ENCODE measurements at places on chromosomes 4 and X. TPM values are rescaled to one million over a fixed set of nuclear protein-coding genes. Genes with fewer than 3 reads are reported as not detected.

ZBTB49 gene
- polyA plus RNA-seq = 6.4 TPM

GRCh38 chr4:78588894-78589545 lies 37.5 kb downstream of the ANXA3 start:
- peak; percentile 73 for DNase-seq
- no peak overlapping the region for H3K4me3 ChIP-seq
- no peak overlapping the region for H3K27ac ChIP-seq

ZBTB33 gene
- polyA plus RNA-seq = 5.7 TPM

VEGFC gene
- polyA plus RNA-seq = 4.2 TPM

GRCh38 chrX:131827935-131828334 lies 195.2 kb upstream of the STK26 start:
- no peak overlapping the region for H3K27ac ChIP-seq
- peaks cover 7% of the 10 kb centered on the region for H3K36me3 ChIP-seq

DNA sequence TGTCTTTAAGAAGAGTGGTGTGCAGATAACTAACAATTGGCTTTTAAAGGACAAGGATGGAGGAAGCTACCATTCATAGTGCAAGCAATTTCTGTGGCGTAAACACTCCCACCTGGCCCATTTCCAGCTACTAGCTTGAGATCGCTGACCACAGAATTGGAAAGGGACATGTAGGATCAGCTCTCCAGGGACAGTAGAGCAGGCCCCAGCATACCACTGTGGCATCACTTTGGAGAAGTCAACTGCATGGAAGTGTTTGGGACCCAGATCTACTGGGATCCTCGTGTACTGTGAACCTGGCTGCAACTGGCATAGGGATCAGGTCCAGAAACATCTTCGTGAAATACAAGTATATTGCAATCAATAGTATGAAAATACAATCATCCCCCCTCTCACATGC lies 515.0 kb downstream of the INPP4B start:
- no peaks in the 10 kb centered on the region for H3K36me3 ChIP-seq
- no peak for DNase-seq
- H3K27ac ChIP-seq = no peak overlapping the region
- H3K4me1 ChIP-seq = peaks cover 6% of the 10 kb centered on the region
- H3K27me3 ChIP-seq = no peaks in the 10 kb centered on the region

- no peak overlapping the region for H3K4me3 ChIP-seq
- H3K36me3 ChIP-seq = no peaks in the 10 kb centered on the region
- no peaks in the 10 kb centered on the region for H3K4me1 ChIP-seq
- H3K27ac ChIP-seq = no peak overlapping the region
- peak; percentile 27 for DNase-seq
These were observed 220.5 kb upstream of the RPS6KA3 start for GRCh38 chrX:20487227-20487626.

GRCh38 chr4:174418640-174419212 lies 103.6 kb downstream of the HPGD start:
- no peak overlapping the region for H3K4me3 ChIP-seq
- no peaks in the 10 kb centered on the region for H3K4me1 ChIP-seq
- DNase-seq = no peak
- no peaks in the 10 kb centered on the region for H3K27me3 ChIP-seq

CRMP1 gene
- 9.4 TPM for polyA plus RNA-seq

DNA sequence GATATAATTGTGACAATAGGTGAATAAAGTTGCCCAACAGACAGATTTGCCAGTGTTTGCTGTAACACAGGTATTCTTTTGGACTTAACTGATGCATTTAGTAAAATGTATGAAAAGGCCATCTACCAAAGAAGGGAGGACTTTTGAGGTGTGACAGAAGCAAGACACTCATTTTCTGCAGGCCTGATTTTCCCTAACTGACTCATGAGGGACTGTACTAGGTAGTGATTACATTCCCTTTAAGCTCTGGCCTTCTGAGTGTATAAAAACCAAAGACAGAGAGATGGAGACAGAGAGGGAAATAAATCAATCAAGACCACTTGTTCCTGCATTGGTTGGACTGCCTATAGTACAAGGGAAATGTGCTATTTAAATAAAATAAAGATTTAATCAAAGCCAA lies 150.8 kb upstream of the GALNT7 start:
- H3K36me3 ChIP-seq = no peaks in the 10 kb centered on the region
- DNase-seq = no peak
- no peaks in the 10 kb centered on the region for H3K27me3 ChIP-seq
- H3K4me1 ChIP-seq = no peaks in the 10 kb centered on the region
- no peak overlapping the region for H3K27ac ChIP-seq

DNA sequence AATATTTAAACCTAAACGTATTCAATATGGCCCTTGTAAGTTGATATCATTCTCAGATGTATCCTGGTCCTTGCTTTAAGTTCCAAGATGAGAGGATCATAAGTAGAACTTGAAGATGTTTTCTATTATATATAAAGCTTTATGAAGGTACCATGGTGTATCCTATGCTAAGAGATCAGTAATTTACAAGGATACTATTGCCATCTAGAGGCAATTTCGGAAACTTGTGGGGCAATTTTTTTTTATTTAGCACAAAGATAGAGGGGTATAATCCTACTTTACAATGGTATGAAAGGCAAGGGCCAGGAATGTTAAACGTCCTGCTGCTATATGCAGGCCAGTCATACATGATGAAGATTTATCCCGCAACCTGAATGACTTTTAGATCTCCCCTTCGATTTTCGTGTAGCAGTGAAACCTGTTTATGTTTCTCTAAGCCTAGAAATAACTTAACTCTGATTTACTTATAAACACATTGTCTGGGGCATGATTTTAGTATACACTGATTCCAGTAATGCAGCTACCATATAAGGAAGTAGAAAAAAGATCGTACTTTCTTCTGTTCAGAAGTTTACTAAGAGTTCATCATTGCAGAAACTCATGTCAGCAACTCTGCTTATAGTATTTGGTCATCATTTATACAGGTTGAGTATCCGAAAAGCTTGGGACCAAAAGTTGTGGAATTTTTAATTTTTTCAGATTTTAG lies 2.6 kb downstream of the SLC25A31 start:
- no peaks in the 10 kb centered on the region for H3K27me3 ChIP-seq
- H3K36me3 ChIP-seq = no peaks in the 10 kb centered on the region
- DNase-seq = peak; percentile 52
- no peaks in the 10 kb centered on the region for H3K4me1 ChIP-seq
- H3K4me3 ChIP-seq = no peak overlapping the region

BOD1L1 gene
- polyA plus RNA-seq = 21.4 TPM

DNA sequence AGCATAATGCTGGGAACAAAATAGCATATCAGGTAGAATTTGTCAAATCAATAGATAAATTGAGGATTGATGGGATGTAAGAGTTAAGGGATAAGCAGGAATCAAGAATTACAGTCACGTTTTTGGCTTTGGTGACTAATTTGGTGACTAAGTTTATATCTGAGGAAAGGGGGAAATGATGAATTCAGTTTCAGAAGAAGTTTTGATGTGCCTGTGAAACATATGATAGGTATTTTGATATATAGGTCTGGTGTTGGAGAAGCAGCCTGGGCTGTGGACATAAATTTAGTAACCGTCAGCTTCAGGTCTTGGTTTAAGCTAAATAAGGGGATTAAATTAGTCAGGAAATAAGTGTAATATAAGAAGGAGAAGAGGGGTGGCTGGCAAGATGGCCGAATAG lies 79.0 kb upstream of the EDA2R start:
- H3K27me3 ChIP-seq = no peaks in the 10 kb centered on the region
- no peak for DNase-seq
- H3K4me1 ChIP-seq = no peaks in the 10 kb centered on the region
- no peaks in the 10 kb centered on the region for H3K36me3 ChIP-seq
- H3K4me3 ChIP-seq = no peak overlapping the region
- no peak overlapping the region for H3K27ac ChIP-seq

DNA sequence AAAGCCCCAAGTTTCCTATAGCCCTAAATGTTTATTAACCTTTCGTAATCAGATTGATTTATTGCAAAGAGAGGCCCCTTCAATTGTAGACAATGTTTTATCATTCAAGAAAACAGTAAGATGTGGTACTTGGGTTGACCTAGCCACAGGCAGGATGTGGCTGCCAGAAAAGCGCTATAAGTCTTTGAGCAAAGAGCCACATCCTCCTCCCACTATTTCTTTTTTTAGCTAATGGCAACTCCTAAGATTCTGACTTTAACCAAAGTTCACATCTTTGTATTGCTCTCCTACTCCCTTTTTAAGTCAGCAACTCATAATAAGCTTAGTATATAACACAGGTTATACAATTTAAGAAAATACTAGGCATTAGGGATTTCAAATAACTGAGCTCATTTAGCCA lies 70.7 kb upstream of the PPP3CA start:
- H3K36me3 ChIP-seq = no peaks in the 10 kb centered on the region
- no peak overlapping the region for H3K27ac ChIP-seq
- no peaks in the 10 kb centered on the region for H3K27me3 ChIP-seq
- DNase-seq = no peak
- no peak overlapping the region for H3K4me3 ChIP-seq
